ENCODE measurements at places on chromosomes 13 and 19. TPM values are rescaled to one million over a fixed set of nuclear protein-coding genes. Genes with fewer than 3 reads are reported as not detected.
A peak's percentile ranks its signal among the peaks of the same experiment; 100 is the strongest.

CD33 gene
- total RNA-seq, result 0.63 TPM

GRCh38 chr13:84553227-84553626 is 671.0 kb upstream of the SLITRK1 start:
- no peak for DNase-seq

DNA sequence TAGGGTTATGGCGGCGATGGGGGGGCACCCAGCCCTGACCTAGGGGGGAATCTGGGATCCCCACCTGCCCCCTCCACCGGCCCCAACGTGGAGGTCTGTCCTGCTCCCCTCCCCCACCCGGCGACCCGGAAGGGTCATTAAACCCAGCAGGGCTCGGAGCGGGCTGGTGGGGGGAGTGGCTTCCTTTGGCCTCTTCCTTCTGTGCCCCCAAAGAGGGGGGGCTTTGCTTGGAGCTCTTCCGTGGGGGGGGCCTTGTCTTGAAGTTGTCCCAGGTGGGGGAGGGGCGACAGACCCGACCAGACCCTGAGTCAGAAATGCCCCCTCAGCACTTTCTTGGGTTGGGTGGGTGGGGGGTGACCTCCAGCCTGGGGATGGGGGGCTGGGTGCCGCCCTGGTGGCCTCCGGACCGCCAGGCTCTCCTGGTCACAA is 1.5 kb downstream of the ARID3A start:
- no peak for DNase-seq

DNA sequence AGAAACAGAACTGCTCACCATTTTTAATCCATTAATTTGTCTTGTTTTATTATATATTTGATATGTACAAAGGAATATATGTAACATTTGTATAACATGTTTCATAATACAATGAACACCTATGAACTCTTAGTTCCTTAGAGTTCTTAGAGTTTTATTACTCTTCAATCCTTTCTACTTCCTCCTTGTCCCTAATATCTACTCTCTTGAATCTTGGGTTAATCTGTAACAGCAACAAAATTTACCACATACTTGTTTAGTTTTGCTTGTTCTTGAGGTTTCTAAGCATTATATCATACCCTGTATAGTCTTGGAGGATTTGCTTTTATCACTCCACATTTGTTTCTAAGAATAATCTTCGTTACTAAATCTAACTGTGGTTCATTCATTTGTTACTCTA is 151.4 kb downstream of the PDS5B start:
- DNase-seq, result no peak

DNA sequence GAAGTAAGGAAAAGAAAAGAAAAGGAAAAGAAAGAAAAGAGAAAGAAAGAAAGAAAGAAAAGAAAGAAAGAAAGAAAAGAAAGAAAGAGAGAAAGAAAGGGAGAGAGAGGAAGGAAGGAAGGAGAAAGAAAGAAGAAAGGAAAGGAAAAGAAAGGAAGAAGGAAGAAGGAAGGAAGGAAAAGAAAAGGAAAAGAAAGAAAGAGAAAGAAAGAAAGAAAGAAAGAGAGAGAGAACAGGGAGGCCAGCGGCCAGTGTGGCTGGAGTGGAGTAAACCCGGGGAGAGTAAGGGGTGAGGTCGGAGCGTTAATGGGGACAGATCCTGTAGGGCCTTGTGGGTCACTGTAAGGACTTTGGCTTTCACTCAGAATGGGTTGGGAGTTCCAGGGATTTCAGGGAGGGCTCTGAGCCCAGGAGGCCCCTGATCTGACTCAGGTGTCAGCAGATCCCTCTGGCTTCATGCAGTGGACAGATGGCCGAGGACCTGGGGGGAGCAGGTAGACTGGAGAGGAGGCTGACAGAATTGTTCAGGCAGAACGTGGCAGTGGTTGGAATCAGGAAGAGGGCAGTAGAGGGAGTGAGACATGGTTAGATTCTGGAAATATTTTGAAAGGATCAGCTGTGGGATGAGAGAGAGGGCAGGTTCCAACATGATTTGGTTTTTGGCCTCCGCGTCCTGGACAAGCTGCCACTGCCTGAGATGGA is 19.8 kb upstream of the FXYD3 start:
- no peak for DNase-seq

GRCh38 chr13:37143911-37144310 is 38.4 kb upstream of the CSNK1A1L start:
- no peak for DNase-seq

DNA sequence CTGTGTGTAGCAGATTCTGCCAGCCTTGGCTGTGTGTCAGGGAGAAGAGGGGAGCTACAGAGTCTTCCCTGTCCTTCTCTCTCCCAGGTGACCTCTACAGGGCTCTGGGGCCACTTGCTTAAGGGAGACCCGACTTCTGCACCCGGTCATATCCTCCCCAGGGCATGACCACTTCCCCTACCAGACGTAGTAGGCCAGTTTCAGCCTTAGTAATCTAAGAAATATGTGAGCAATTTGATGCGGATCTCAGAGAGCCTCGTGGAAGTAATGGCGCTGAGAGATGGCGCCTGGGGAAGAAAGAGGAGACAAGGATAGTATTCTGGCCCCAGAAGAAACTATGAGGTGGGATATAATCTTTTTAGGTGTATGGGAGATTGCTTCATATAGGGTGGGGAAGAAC is 41.9 kb downstream of the NFIX start:
- DNase-seq, result peak; percentile 37
